ENCODE measurements at places on chromosomes 13 and 19.

- DNase-seq: peak; percentile 79
Measured at GRCh38 chr19:18203408-18203862, 407 bp downstream of the RAB3A start.

GRCh38 chr13:51923983-51924539 is 62.3 kb downstream of the CCDC70 start:
- DNase-seq: no peak

DNA sequence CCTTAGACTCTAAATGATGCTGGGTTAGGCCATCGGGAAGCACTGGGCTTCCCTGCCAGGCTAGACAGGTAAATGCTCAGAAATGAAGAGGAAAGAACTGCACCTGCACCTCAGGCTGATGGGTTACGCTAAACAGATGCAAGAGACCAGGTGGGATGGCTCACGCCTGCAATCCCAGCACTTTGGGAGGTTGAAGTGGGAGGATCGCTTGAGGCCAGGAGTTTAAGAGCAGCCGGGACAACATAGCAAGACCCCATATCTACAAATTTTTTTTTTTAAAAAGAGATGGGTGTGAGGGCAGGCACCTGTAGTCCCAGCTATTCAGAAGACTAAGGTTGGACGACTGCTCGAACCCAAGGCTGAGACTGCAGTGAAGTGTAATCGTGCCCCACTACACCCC is 634.7 kb downstream of the UQCRFS1 start:
- DNase-seq: no peak

GRCh38 chr19:33501693-33502356 is 19.8 kb downstream of the PEPD start:
- DNase-seq: no peak

DNA sequence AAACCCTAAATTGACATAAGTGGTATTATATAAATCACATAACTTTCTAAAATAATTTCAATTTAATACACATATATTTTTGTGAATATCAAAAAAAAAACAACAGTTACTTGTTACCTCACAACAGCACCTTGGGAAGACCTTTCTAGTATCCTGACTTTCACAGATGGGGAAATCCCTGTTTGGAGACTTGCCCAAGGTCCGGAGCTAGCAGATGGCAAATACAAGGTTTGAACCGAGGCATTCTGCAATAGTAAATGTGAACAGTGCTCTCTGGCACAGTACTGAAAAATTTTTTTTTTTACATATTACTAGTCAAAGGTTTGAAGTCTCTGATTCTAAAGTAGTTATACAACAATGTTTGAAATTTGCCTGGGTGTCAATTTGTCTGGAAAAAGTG is 104.5 kb downstream of the SUCLA2 start:
- DNase-seq: no peak

DNA sequence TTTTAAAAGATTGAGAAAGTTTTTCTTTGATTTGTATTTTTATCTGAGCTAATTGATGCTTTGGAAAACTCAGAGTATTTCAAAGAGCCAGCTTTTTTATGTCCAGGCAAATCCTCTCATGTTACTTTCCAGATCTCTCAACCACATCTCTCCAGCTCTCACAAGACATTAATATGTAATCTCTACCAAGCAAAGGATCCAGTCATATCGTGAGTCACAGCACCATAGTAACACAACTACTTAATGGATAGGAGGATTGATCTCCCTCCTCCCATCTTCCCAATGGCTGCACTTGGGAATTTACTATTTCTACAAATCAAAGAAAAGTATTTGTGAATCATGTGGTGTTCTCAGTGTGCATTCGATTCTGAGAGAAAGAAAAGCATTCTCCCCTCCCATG is 63.3 kb downstream of the POU4F1 start:
- no peak for DNase-seq

GRCh38 chr13:99522298-99522697 is 21.0 kb downstream of the TM9SF2 start:
- DNase-seq: no peak

DNA sequence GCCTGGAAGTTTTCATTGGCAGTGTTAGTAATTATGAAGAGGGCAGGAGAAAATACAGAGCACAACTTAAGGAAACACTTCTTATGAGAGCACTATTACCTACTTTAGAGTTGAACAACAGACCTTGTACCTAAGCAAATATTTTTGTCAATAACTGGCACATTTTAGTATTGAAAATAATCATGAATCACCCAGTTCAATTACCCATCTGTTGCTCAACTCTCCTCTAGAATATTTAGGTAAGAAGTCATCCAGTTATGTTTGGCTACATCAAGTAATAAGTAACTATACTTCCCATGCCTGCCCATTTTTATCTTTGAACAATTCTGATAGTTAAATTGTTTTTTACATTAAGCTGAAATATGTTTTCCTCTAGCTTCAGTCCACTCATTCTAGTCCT is 893.4 kb downstream of the DIAPH3 start:
- DNase-seq: no peak

DNA sequence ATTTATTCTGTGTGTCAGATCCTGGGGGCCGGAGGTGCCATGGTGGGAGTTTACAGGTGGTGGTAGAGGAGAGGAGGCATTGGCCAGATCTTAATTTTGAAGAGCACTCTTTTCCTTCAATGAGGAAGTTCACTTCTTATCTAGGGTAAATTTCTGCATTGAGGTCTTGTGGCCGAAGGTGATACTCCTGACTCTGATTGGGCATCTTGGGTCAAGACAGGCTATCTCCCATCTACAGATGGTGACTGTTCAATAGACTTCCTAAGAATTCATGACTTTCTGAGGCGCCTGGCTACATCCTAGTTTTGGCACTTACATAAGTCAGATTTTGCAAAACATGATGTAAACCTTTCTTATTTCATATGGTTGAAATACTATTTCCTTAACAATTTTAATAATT is 135.2 kb downstream of the SUCLA2 start:
- DNase-seq: no peak

DNA sequence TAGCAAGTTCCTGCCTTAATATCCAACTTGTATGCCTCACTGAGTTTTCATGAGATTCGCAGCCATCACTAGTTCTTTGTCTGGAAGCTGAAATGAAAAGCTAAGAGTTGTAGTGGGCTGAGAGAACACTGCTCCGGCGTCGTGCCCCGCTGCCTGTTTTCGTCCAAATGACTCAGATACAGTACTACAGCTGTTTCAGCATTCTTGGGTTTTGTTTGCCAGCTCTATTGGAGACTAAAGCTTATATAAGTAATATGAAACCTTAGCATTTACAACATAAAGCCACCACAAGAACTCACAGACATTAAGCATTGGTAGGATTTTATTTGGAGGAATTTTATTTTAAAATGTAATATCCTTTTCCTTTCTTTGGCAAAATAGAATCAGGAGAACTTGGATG is 299.7 kb downstream of the DLEU7 start:
- DNase-seq: no peak

- DNase-seq: no peak
Measured at GRCh38 chr19:14159059-14159458, 22.7 kb upstream of the ASF1B start.

DNA sequence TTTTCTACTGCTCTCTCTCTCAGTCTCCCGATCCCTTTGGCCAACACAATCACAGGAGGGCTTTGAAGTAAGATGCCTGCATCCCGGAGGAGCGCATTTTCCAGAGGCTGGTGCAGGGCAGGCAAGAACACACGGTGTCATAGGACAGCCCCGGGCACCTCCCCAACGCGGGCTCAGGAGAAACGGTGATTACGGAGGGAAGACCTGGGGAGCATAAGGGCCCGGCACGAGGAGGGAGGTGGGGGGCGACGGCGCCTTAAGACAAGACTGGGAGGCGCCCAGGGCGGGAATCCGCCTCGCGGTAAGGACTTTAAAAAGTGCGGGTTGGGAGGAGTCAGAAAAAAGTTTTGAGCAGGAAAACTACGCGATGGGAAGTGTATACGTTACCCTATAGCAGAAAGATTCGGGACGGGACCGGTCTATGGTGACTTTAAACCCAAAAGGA is 18.7 kb upstream of the ZNF888 start:
- peak; percentile 27 for DNase-seq

- no peak for DNase-seq
Measured at GRCh38 chr13:31409678-31410356, 210.0 kb downstream of the B3GLCT start.

GRCh38 chr13:30375265-30375835 is 46.9 kb upstream of the UBE2L5 start:
- DNase-seq: no peak

All from naive thymus-derived CD8-positive, alpha-beta T cell (primary cell).